Stimulated activated CD8-positive, alpha-beta memory T cell treated with anti-CD3 and anti-CD28 coated beads, Interleukin-2, amount 100 ng/mL, for 1 hour (primary cell): ENCODE measurements at places on chromosomes 7 and 10.

DNA sequence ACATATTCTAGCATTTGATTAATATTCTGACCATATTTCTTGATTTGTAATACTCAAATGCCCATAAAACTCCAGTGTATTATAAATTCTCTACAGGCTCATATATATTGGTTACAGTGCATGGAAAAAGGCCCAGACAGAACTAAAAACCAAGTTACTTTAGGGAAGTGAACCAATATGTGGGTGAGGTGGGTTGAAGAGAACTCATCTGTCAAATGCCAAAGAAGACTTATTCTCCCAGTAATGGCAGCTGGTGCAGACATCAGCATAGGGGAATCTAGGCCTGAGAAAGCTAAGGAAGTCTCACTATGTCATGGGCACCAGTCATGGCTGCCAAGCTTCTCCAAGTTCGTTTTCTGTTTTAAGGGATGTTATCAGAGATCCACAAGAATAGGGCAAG lies 30.6 kb downstream of the ZNF248 start:
- DNase-seq: no peak

GRCh38 chr10:494149-494542 lies 195.3 kb downstream of the DIP2C start:
- DNase-seq: no peak

DNA sequence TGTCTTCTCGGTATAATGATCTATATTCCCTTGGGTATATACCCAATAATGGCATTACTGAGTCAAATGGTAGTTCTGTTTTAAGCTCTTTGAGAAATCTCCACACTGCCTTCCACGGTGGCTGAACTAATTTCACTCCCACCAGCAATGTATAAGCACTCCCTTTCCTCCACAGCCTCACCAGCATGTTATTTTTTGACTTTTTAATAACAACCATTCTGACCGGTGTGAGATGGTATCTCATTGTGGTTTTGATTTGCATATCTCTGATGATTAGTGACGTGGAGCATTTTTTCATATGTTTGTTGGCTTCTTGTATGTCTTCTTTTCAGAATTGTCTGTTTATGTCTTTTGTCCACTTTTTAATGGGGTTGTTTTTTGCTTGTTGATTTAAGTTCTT lies 33.6 kb downstream of the KIAA1217 start:
- DNase-seq: no peak

GRCh38 chr7:129949292-129950133 lies 3.2 kb downstream of the UBE2H start:
- no peak for DNase-seq

DNA sequence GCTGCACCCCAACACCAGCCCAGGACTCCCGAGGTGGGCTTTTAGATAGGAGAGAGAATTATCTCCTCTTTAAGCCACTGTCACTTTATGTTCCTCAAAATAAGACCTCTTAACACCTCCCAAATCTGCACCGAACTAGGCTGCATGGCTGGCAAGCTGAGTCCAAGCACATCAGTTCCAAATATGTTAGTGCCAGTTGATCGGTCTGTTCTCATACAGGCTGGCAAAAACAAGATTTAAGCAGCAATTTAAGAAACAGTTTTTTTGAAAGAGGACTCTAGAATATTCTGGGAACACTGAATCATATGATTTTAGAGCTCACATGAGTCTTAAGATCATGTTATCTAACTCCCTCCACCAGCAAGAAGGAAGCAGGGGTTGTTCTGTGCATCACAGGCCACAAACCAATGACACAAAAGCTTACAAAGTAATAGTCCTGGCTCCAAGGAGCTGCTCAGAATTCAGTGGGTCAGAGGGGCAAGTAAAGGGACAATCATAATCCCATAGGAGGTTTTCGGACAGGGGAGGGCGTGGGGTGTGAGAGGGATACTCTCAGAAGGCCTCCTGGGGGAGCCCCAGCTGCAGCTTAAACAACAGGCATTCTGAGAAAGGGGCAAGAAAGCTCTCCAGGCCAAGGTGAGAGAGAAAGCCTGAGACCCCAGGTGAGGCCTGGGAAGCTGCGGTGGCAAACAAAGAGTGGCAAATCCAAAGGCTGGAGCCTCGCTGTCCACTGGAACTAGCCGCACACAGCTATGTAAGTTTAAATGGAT lies 7.1 kb downstream of the COBL start:
- no peak for DNase-seq

GRCh38 chr7:89094269-89094668 lies 298.7 kb upstream of the TEX47 start:
- DNase-seq: no peak

DNA sequence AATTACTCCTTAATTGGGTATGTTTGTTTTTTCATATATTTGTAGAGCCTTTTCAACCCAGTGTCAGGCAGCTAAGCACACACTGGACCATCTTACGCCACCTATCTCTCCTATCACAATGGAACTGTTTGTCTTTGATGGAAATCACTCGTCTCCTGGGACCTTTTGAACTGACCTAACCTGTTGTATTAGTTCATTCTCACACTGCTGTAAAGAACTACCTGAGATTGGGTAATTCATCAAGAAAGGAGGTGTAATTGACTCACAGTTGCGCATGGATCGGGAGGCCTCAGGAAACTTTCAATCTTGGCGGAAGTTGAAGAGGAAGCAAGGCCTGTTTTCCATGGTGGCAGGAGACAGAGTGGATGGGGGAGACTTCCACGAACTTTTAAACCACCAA lies 182.0 kb downstream of the TCERG1L start:
- no peak for DNase-seq

GRCh38 chr7:117148971-117149370 lies 173.9 kb downstream of the WNT2 start:
- DNase-seq: no peak

DNA sequence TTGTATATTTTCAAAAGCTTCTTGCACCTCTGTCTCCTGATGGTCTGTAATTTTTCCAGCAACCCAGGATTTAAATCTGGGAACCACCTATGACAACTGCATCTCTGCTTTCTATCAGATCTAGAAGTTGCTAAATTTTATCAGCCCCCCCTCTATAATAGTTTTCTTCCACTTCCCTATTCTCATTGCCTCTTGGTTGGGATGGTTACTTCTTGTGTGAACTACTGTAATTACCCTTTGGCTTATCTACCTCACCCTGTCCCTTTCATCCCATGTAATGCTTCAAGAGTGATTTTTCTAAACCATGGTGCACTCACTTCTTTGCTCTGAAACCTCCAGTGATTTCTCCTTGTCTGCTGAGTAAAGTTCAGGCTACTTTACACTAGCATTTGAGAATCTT lies 92.3 kb downstream of the BMPR1A start:
- no peak for DNase-seq
